ENCODE measurements at places on chromosomes 4 and X. TPM values are rescaled to one million over a fixed set of nuclear protein-coding genes. Genes with fewer than 3 reads are reported as not detected.

- no peak for DNase-seq
Observed at GRCh38 chr4:120671538-120671937, 251.0 kb downstream of the PRDM5 start.

The CPZ gene
- 4.0 TPM for polyA plus RNA-seq

The NR0B1 gene
- 13.1 TPM for polyA plus RNA-seq

The SRPX gene
- polyA plus RNA-seq: 129 TPM

- no peak for DNase-seq
Observed at GRCh38 chr4:4780729-4781244, 78.7 kb upstream of the MSX1 start.

The PRR32 gene
- polyA plus RNA-seq: not detected

DNA sequence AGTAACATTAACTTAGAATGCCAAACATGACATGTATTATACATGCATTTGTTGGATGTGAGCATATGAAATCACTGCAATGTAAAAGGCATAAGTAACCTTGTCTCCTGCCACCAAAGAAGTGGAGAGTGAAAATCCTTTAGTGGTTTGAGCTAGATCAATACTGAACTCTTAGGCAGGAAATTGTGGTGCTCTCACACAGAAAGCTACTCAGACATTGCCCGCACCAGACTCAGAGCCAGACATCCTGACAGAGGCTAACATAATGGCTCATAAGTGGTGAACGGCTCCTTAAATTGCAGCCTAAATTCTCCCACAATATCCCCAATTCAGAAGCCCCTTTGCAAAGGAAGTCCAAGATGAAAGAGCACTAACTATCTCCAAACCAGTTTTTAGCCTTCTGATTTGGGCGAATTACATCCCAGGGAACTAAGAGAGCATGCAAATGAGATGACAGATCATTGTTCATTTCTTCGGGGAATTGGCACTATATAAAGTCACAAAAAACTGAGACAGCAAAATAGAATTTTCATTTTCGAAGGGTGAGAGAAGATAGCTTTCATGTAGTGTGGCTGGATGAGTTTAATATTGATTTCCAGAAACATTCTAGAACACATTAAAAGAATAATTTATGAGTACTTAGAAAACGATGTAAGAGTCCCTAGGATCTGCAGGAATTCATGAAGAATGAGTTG lies 233.6 kb upstream of the RPS6KA3 start:
- no peak for DNase-seq

The NMU gene
- polyA plus RNA-seq: 0.24 TPM

GRCh38 chr4:97670703-97671269 lies 472.5 kb downstream of the STPG2 start:
- DNase-seq: no peak

The RHOXF1 gene
- 3.8 TPM for polyA plus RNA-seq

GRCh38 chr4:8701126-8702019 lies 108.8 kb downstream of the CPZ start:
- peak; percentile 23 for DNase-seq

The ATOH1 gene
- polyA plus RNA-seq: not detected

GRCh38 chr4:2570551-2571222 lies 34.2 kb downstream of the FAM193A start:
- peak; percentile 43 for DNase-seq

The TBC1D9 gene
- polyA plus RNA-seq: 7.5 TPM
